Neural progenitor cell (in vitro differentiated cells): ENCODE measurements at places on chromosomes 5 and 9. TPM values are rescaled to one million over a fixed set of nuclear protein-coding genes. Genes with fewer than 3 reads are reported as not detected.
A peak's percentile ranks its signal among the peaks of the same experiment; 100 is the strongest.

GRCh38 chr9:132572921-132573320 lies 9.5 kb upstream of the BARHL1 start:
- H3K27ac ChIP-seq, result no peak overlapping the region
- no peak overlapping the region for H3K4me3 ChIP-seq
- no peak for DNase-seq
- H3K27me3 ChIP-seq, result peaks cover 29% of the 10 kb centered on the region

GRCh38 chr9:74284581-74285450 lies 212.3 kb upstream of the RORB start:
- no peak overlapping the region for H3K27ac ChIP-seq
- no peak for DNase-seq
- no peaks in the 10 kb centered on the region for H3K4me1 ChIP-seq
- H3K27me3 ChIP-seq, result no peaks in the 10 kb centered on the region
- no peak overlapping the region for H3K4me3 ChIP-seq

- DNase-seq, result no peak
- H3K36me3 ChIP-seq, result no peaks in the 10 kb centered on the region
- H3K4me1 ChIP-seq, result no peaks in the 10 kb centered on the region
- H3K27me3 ChIP-seq, result no peaks in the 10 kb centered on the region
Measured at GRCh38 chr9:134987906-134988700, 70.4 kb upstream of the FCN1 start.

DNA sequence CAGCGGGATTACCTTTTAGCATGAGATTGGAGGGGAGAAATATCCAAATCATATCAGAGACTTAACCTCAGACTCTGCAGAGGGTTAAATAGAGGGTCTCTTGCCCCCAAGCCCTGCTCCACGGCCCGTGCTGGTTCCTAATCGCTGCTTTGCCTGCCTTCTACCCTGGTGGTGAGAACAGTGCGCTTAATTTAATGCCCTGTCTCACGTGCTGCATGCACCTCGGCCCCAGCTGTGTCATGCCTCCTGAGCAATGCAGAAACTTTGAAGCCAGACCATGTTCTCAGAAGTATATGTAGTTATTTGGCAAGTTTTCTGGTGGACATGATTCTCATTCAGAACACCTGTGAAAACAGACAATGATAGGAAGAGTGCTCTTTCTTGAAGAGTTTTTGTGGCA lies 1.4 kb downstream of the OTULIN start:
- peaks cover 14% of the 10 kb centered on the region for H3K4me1 ChIP-seq
- H3K27me3 ChIP-seq, result peaks cover 16% of the 10 kb centered on the region
- H3K4me3 ChIP-seq, result peak overlapping the region; percentile 75
- DNase-seq, result peak; percentile 29

DNA sequence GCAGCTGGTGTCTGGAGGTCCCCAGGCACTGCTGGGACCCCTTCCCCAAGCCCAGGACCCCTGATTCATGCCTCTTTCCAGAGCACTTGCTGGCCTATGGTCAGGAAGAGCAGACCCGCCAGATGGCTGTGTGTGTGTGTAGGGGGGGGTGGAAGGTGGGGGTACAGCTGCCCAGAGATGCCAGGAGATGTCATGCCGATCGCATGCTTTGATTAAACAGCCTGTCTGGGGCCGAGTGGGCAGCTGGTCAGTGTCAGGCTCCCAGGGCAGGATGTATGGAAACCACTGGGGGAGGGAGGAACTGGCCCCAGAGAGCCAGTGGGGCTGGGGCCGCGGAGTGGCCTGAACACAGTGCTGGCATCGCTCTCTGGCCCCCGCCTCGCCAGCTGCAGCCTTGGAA lies 23.7 kb downstream of the RXRA start:
- no peak overlapping the region for H3K27ac ChIP-seq
- no peaks in the 10 kb centered on the region for H3K27me3 ChIP-seq
- peaks cover 14% of the 10 kb centered on the region for H3K4me1 ChIP-seq
- H3K4me3 ChIP-seq, result no peak overlapping the region

GRCh38 chr5:375336-375920 lies 53.9 kb downstream of the AHRR start:
- H3K4me1 ChIP-seq, result peaks cover 5% of the 10 kb centered on the region
- H3K27ac ChIP-seq, result no peak overlapping the region

DNA sequence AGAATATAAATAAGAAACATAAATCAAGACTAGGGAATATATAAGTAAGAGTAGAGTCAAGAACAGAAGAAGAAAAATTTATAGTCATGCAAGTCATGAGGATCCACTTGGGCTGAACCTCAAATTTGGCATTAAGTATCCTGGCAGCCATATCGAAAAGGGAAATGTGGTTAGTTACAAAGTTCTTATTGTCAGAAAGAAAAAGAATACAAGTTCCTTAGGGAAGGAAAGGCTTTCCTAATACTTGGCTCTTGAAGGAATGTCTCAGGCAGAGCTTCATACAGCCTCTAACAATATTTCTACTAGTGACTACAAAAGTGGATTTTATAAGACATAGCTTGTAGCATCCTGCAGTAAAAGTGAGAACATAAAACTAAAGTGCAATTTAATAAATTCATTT lies 45.4 kb downstream of the TMEM252 start:
- no peak overlapping the region for H3K4me3 ChIP-seq
- peaks cover 100% of the 10 kb centered on the region for H3K27me3 ChIP-seq
- H3K27ac ChIP-seq, result no peak overlapping the region
- no peaks in the 10 kb centered on the region for H3K36me3 ChIP-seq

GRCh38 chr5:62538017-62538942 lies 40.3 kb upstream of the LRRC70 start:
- H3K36me3 ChIP-seq, result no peaks in the 10 kb centered on the region
- H3K27ac ChIP-seq, result no peak overlapping the region
- DNase-seq, result no peak
- no peaks in the 10 kb centered on the region for H3K4me1 ChIP-seq

DNA sequence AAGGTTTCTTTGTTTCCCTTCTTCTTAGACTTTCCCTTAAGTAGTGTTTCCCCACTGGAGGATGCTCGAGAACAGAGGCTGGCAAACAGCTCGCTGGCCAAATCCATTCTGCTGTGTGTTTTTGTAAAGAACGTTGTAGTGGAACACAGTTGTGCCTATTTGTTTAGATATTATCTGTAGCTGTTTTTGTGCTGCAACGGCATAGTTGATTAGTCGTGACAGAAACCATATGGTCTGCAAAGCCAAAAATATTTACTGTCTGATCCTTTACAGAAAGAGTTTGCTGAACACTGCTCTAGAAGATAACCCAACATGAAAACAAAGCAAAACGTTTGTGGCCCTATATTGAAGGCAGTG lies 47.0 kb upstream of the EGFLAM start:
- H3K27ac ChIP-seq, result no peak overlapping the region
- no peaks in the 10 kb centered on the region for H3K27me3 ChIP-seq
- no peak overlapping the region for H3K4me3 ChIP-seq
- DNase-seq, result no peak
- no peaks in the 10 kb centered on the region for H3K4me1 ChIP-seq

DNA sequence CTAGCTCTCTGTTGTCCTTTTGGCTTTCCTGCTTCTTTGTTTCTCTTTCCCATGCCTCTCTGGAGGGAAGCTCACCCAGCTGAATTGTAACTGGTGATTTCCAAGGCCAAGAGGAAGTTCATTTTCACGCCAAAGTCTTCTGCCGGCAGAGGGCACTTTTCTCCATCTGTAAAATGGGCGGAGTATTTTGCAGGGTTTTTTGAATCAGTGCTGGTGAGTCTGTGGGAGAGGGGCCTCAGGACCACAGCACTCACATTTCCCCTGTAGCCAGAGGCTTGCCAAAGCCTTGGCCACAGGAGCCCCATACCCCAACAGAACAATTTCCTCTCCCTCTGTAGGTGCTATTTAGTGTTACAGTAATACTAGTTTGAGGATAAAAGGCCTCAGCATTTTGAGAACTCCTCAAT lies 42.3 kb upstream of the MATR3 start:
- no peaks in the 10 kb centered on the region for H3K27me3 ChIP-seq
- no peaks in the 10 kb centered on the region for H3K4me1 ChIP-seq
- H3K36me3 ChIP-seq, result no peaks in the 10 kb centered on the region

DNA sequence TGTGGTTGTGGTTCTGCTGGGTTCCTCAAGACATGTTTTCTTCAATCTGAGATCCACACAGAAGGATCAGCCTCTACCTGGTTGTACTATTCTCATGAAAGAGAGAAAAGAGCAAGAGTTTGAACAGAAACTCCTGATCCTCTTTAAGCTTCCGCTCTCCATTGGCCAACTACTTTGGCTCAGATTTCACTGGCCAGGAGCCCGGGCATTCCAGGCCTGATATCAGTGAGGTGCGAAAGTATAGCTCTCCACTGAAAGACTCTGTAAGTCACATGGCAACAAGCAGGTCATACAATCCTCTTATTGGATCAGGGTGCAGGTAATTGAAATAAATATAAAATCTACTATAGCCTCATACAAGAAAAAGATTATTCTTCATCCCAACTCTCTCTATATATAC lies 920.5 kb downstream of the TLE4 start:
- H3K27ac ChIP-seq, result no peak overlapping the region
- H3K4me3 ChIP-seq, result no peak overlapping the region
- H3K36me3 ChIP-seq, result no peaks in the 10 kb centered on the region
- H3K4me1 ChIP-seq, result no peaks in the 10 kb centered on the region
- H3K27me3 ChIP-seq, result no peaks in the 10 kb centered on the region
- DNase-seq, result no peak

DNA sequence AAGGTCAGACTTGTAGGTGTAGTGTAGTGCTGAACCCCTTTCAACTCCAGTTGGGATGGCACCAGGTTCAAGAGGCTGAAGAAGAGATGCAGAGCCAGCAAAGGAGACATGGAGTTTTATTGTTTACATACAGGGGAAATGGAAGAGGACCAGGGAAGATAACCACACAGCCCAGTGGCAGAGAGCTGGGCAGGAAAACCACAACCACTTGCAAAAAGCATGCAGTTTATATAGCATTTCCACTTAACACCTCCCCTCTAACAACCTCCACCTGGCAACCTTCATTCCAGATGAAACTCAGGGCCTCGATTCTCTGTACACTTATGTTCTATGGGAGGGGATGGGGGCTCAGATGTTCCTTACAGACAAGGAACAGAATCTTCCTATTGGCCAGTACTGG lies 56.9 kb downstream of the SNX24 start:
- no peaks in the 10 kb centered on the region for H3K36me3 ChIP-seq
- no peaks in the 10 kb centered on the region for H3K27me3 ChIP-seq
- H3K4me3 ChIP-seq, result no peak overlapping the region

GRCh38 chr5:15717001-15717400 lies 217.0 kb downstream of the FBXL7 start:
- H3K27me3 ChIP-seq, result no peaks in the 10 kb centered on the region
- no peak for DNase-seq
- H3K4me1 ChIP-seq, result peaks cover 15% of the 10 kb centered on the region
- H3K36me3 ChIP-seq, result no peaks in the 10 kb centered on the region

- H3K27ac ChIP-seq, result no peak overlapping the region
- no peaks in the 10 kb centered on the region for H3K27me3 ChIP-seq
- no peak for DNase-seq
- no peaks in the 10 kb centered on the region for H3K36me3 ChIP-seq
- H3K4me1 ChIP-seq, result no peaks in the 10 kb centered on the region
- no peak overlapping the region for H3K4me3 ChIP-seq
Measured at GRCh38 chr5:56415356-56415765, 182.2 kb upstream of the ANKRD55 start.

DNA sequence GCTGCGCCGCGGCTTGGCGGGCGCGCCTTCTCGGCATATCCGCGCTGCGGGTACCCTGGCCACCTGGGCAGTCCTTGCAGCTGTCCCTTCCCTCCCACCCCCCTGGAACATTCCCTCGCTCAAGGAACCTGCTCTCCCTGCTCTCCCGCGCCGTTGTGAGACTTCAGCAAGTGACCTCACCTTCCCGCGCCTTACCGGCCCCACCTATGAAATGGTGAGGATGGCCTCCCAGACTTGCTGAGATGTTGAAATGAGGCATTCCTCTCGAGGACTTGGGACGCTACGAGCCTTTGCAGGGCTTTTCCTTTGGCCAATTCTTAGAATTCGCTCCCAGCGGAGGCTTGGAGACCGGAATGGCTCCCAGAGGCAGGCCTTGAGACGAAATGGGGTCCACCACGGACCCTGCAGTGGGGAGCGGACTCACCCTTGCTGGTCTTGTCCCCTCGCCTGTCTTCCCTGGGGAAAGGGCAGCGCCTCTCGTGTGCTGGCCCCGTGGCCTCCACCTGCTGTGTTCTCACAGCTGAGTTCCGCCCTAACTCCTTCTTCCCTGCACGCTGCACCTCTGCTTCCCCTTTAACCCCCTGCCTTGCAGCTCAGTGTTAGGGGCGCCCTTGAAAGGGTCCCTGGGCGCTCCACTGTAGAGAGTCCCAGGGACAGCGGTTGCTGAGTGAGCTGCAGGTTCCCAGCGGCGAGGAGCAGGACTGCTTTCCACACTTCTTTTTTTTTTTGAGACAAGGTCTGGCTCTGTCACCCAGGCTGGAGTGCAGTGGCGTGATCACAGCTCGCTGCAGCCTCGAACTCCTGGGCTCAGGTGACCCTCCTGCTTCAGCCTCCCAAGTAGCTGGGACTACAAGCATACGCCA lies 907 bp downstream of the HMCN2 start:
- H3K27me3 ChIP-seq, result peaks cover 46% of the 10 kb centered on the region
- no peaks in the 10 kb centered on the region for H3K36me3 ChIP-seq
- peaks cover 19% of the 10 kb centered on the region for H3K4me1 ChIP-seq
- DNase-seq, result peak; percentile 41

DNA sequence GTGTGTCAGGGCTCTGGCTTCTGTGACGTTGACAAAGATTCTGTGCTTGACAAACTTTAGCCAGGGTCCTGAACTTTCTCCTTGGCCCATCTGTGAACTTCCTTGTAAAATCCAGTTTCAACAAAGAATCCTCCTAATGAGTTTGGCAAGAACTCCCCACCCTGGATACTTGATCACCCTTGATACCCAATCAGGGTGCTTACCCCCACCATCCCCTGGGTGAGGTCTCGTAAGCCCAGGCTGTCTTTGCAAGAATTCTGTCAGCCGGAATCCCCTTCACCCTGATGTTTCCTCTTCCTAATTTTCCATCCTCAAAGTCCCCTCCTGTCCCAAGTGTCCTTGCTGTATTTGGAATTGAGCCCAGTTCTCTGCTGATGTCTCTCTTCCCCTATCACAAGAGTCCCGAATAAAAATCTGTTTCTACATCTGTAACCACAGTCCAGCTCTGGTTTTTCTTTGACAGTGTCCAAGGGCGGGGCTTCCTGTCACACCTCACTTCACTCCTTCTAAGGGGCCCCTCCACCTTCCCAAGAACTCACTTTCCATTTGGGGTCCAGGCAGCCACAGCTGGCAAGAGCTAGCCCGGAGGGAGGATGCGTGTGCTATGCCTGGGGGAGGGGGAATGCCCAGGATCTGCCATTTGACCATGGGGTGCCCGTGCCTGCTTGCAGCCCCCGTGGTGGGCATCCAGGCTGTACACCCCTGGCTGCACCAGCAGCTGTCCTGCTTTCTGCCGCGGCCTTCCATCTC lies 2.7 kb upstream of the CARD19 start:
- H3K27me3 ChIP-seq, result peaks cover 10% of the 10 kb centered on the region
- no peak overlapping the region for H3K27ac ChIP-seq
- H3K36me3 ChIP-seq, result no peaks in the 10 kb centered on the region
- no peak for DNase-seq

Gene GADD45G
- 1.8 TPM in 1 of 2 replicates, not detected in the other for total RNA-seq

Gene FOXD4L6
- total RNA-seq, result not detected in 2 replicates

Gene SNAPC4
- total RNA-seq, result 6.8 and 16.5 TPM in 2 replicates

Gene BARHL1
- total RNA-seq, result 1.0 and 3.1 TPM in 2 replicates

Gene B4GALT1
- 7.3 and 7.5 TPM in 2 replicates for total RNA-seq

Gene SPINK13
- total RNA-seq, result not detected in 2 replicates

Gene ADAMTS12
- 15.6 and 16.7 TPM in 2 replicates for total RNA-seq
